ENCODE measurements at places on chromosomes 6 and 20. TPM values are rescaled to one million over a fixed set of nuclear protein-coding genes. Genes with fewer than 3 reads are reported as not detected.

C6orf163 gene
- total RNA-seq: not detected

DNA sequence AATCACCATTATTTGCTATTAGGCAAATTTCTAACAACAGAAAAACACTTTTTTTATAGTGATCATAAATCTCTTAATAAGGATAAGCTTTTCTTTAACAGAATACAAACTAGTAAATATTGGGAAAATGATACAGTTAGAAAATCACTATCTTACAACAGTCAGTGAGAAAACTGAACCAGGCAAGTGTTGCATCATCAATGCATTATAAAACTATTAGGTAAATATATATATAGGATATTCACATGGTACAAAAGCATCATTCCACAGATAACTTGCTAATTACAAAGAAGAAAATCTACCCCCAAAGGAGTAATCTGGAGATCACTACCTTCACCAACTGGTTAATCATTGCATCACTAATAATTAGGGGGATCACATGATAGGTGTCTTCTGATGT, 652.1 kb downstream of the HACE1 start:
- no peak for DNase-seq

GRCh38 chr20:17691758-17692157, 8.0 kb upstream of the BANF2 start:
- DNase-seq: no peak

CPNE5 gene
- not detected for total RNA-seq

- DNase-seq: peak; percentile 7
Measured at GRCh38 chr6:160667639-160668481, 3.8 kb upstream of the LPA start.

AMD1 gene
- 139 TPM for total RNA-seq

- DNase-seq: peak; percentile 82
Measured at GRCh38 chr6:9292975-9293374, 857.6 kb upstream of the SLC35B3 start.

DNA sequence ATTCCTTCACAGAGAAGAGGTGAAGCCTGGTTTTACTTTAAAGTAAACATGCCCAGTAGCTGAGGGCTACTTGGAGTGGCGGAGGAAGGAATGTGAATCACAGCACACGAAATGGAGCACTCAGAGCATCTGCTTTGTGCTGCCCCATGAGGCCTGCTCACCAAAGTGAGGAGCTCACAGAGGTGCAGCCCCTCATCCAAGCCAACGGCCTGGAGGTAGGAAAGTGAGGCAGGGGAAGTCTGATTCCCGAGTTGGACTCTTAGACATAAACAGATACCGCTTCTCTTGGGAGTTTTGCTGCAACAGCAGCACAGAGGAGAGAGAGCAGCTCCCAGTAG, 3.6 kb downstream of the YTHDF1 start:
- DNase-seq: no peak

DNA sequence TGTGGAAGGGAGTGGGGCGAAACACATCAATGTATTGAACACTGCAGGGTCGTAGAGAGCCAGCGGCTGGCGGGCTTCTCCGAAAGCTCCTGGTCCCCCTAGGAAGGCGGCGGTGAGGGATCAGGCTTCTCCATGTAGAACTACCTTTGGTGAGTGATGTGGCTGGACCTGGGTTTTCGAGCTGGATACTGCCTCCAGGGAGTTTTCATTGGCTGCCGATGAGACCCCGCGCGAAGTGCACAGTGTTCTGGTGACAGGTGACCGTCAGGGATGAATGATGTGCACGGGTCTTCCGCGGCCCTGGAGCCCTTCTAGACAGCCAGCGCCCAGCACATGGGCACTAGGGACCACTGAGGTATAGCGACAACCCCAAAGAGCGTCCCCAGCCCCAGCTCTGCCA, 16.4 kb downstream of the ABT1 start:
- DNase-seq: no peak

PSORS1C1 gene
- total RNA-seq: 0.15 TPM

PRL gene
- not detected for total RNA-seq

- DNase-seq: no peak
Measured at GRCh38 chr20:44026647-44027342, 112.1 kb downstream of the TOX2 start.

FERMT1 gene
- total RNA-seq: 2.0 TPM

MYB gene
- 7.4 TPM for total RNA-seq

- no peak for DNase-seq
Measured at GRCh38 chr6:74611220-74611619, 594.6 kb downstream of the COL12A1 start.

DNA sequence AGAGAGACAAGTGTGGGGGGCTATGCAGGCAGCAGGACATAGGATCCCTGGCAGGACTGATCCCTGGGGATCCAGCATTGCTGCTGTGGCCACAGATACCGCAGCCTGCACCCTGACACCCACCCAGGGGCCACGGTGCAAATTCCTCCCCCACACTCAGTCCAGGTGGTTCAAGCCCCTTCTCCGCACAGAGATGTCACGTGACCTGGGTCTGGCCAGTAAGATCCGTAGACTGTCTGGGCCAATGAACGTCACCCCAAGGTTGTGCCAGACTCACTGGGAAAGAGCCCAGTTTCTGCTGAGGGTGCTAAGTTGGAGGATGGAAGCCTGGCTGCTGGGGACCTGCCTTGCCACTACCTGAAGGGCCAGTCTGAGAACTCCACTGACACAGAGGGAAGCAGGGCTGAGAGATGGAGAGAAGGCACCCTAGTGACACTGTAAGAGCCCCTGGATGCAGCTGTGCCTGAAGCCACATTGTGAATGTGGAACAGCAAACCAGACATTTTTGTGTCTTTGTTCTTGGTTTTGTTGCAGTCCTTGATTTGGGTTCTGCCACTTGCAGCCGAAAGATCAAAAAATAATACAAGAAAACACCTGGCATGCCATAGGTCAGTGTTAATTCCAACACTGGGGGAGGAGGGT, 228.6 kb downstream of the PREX1 start:
- no peak for DNase-seq

SRMS gene
- not detected for total RNA-seq

GRCh38 chr6:36769183-36769675, 70.0 kb downstream of the CPNE5 start:
- peak; percentile 98 for DNase-seq

- no peak for DNase-seq
Measured at GRCh38 chr6:38708496-38708895, 5.6 kb upstream of the GLO1 start.

DNA sequence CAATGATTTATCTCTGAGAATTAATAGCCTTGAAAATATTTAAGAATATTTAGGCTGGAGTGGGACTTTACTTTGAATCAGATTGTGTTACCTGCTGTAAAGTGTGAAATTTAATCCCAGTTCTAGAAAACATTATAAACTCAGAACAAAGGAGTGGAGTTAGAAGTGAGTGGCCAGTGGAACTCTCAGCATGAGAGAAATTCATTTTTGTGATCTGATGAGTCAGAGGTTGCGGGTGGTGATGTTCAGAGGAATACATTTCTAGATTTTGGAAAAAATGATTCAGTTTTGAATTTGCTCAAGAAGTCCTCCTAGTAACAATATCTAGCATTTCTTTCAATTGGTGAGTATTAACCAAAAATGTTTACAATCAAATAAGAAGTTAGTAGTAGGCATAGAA, 167.5 kb downstream of the ZFAND3 start:
- peak; percentile 49 for DNase-seq

Data from M059J (cell line).